ENCODE measurements at places on chromosomes 12 and 14.

DNA sequence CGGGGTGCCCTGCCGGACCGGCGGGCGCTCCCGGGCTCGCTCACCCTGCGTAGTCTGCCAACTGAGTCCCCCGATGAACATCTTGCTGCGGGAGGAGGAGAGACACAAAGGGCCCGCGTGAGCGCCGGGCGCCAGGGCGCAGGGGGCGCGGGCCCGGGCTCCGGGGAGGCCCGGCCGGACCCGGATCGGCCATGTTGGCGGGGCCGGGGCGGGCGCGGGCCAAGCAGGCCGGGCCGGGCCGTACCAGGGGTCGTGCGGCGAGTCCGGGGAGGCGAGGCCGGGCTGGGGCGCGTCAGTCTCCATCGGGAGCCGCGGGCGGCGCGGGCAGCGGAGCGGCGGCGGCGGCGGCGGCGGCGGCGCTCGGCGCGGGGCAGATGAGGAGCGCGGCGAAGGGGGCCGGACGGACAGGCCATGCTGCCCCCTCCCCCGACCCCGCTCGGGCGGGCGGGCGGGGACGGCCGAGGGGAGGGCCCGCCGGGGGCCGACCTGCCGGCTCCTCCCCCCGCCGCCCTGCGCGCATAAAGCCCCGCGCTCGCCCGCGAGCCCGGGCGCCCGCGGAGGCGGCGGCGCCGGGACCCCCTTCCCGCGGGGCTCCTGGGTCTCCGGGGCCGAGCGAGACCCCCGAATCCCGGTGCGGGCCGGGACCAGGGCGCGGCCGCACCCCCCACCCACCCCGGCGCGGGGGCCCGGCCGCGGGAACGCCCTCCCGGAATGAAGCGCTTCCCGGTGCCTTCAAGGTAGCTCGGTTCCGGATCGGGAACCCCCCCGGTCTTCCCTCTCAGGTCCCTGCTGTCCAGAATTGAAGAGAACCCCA is at the start of gene MSI1:
TSS of gene MSI1 (minus strand) at position 376 of the 814 bp plus-strand sequence. CDS start at position 303, 73 bp downstream.
- no peak for DNase-seq

- peak; percentile 57 for DNase-seq
Observed at GRCh38 chr14:61569812-61570548, 125.3 kb upstream of the HIF1A start.

GRCh38 chr12:97921979-97922722 is 459.5 kb downstream of the RMST start:
- no peak for DNase-seq

GRCh38 chr14:78178071-78178470 is 7.9 kb downstream of the NRXN3 start:
- no peak for DNase-seq

DNA sequence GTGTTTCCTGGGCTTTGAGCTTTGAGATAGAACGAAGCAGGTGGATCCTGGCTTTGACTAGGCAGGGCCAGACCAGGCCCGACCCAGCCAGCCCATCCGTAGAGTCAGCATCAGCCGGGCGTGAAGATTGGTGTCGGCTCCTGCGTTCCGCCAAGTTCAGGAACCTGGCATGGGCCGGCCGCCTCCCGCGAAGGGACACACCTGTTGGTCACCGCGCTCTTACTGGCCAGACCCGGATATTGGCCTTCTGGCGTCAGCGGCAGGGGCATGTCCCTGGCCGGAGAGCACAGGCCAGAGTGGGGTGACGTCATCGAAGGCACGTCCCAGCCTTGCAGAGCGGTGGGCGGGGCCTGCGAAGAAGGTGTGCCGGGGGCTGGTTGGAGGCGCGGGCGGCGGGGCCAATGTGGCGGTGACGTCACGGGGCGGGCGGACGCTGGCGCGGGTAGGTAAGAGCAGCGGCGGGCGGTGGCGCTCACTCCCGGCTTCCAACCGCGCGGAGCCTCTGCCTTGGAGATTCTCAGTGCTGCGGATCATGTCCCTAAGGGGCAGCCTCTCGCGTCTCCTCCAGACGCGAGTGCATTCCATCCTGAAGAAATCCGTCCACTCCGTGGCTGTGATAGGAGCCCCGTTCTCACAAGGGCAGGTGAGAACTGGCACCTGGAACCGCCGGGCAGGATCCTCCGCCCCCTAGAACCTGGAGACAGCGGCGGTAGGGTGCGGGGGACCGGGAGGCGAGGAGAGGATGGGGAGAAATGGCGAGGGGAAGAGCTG is at the start of gene ARG2:
TSS of gene ARG2 (plus strand) at position 475 of the 771 bp plus-strand sequence. CDS start at position 533, 58 bp downstream.
- peak; percentile 91 for DNase-seq

Data from stimulated activated CD8-positive, alpha-beta memory T cell treated with anti-CD3 and anti-CD28 coated beads, Interleukin-7, amount 100 ng/mL, for 48 hours (primary cell).